ENCODE measurements at places on chromosomes 2 and 18.
A peak's percentile ranks its signal among the peaks of the same experiment; 100 is the strongest.

- DNase-seq: no peak
Observed at GRCh38 chr2:72395096-72395495, 247.4 kb upstream of the CYP26B1 start.

- DNase-seq: no peak
Observed at GRCh38 chr2:215958257-215958656, 55.1 kb downstream of the MREG start.

GRCh38 chr2:221103930-221104329, 468.2 kb downstream of the EPHA4 start:
- no peak for DNase-seq

GRCh38 chr18:533995-534601, 33.6 kb upstream of the COLEC12 start:
- DNase-seq: no peak

DNA sequence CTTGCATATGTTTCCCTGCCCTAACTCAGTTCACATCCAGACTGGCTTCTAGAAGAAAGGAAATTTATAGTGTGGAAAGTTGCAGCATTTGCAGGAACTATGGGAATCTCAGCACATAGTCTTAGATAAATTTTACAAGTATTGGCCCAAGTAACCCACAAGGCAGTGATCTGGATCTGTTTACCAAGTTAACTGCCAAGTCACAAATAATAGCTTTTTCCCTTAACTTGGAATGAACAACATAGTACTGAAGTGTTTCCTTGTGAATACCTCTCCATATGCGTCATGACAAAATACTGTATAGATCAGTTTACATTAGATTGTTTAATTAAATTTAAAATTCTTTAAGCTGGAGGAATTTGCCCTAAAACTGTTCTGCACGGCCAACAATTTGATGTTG, 255.8 kb upstream of the EPAS1 start:
- no peak for DNase-seq

- peak; percentile 36 for DNase-seq
Observed at GRCh38 chr18:60372596-60372995, at the start of gene MC4R. Gene MC4R, minus strand, starts transcription at chr18:60372775. Its CDS starts 426 bp downstream, at chr18:60372349.

DNA sequence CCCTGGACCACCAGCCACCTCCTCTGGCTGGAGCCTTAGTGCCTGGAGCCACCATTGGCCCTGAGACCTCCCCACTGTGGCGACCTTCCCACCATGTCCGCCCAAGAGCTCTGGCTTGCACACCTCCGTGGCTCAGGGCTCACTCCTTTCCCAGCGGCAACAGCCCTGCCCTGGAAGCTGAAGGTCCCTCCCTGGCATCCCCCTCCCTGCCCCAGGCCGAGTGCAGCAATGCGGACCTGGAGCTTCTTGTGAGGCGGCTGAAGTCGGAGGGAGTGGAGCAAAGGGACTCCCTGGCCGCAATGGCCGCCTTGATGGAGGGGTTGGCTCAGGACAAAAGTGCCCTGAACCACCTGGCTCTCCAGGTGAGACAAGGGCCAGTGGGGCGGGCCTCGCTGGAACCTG, 28.6 kb downstream of the CROCC2 start:
- DNase-seq: no peak

DNA sequence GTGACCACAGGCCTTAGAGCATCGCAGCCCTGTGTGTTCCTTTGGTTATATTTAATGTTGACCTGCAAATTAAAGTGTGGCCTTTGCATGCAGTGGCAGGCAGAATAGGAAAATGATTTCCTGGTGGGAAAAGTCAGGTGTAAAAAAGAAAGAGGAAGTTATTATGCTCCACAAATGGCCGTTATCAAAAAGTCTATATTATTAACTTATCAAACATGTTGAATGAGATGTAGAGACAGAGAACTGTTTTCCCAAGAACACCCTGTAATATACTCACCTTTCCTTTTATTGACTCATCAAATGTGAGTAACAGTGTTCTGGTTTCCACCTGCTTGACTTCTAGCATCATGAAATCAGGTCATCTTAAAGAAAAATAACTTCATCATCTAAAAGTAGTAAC, 35.3 kb downstream of the MEIS1 start:
- no peak for DNase-seq

GRCh38 chr2:2026252-2026831, 282.0 kb upstream of the PXDN start:
- peak; percentile 73 for DNase-seq

- DNase-seq: no peak
Observed at GRCh38 chr18:58009166-58009565, 34.9 kb upstream of the NEDD4L start.

GRCh38 chr2:64970495-64970894, 18.7 kb upstream of the SLC1A4 start:
- DNase-seq: no peak

DNA sequence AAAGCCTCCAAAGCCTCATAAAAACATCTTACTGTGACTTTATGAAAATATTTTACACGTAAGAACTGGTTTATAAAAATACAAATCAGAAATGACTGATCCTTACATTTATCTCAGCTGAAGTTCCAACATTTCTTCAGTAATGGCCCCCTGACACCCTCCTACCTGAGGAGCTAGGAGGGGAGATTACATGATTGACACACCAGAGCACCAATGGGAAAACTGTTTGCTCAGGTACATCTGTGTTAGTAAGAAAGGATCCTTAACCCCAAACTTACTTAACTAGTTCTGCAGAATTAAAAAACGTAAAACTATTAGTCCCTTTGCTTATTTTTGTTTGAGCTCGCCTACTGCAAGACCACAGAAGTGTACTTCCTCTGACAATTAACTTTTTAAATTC, 27.0 kb downstream of the ENOSF1 start:
- DNase-seq: no peak

DNA sequence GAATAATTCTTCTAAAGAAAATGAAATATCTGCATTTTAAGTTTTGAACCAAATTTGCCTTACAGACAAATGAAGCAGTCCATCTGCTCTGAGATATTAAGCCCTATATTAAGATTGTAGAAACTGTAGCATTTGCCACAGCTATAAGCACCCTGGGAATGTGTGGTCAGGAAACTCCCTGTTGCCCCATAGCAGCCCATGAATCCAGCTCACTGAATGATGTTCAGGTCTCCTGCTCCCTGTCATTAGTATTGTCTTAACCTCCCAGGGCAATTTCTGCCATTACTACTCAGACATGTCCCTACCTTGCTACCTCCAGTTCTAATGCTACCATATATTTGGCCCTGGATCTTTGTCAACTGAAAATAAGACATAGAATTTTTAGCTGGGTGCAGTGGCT, 41.1 kb downstream of the CDK15 start:
- no peak for DNase-seq

DNA sequence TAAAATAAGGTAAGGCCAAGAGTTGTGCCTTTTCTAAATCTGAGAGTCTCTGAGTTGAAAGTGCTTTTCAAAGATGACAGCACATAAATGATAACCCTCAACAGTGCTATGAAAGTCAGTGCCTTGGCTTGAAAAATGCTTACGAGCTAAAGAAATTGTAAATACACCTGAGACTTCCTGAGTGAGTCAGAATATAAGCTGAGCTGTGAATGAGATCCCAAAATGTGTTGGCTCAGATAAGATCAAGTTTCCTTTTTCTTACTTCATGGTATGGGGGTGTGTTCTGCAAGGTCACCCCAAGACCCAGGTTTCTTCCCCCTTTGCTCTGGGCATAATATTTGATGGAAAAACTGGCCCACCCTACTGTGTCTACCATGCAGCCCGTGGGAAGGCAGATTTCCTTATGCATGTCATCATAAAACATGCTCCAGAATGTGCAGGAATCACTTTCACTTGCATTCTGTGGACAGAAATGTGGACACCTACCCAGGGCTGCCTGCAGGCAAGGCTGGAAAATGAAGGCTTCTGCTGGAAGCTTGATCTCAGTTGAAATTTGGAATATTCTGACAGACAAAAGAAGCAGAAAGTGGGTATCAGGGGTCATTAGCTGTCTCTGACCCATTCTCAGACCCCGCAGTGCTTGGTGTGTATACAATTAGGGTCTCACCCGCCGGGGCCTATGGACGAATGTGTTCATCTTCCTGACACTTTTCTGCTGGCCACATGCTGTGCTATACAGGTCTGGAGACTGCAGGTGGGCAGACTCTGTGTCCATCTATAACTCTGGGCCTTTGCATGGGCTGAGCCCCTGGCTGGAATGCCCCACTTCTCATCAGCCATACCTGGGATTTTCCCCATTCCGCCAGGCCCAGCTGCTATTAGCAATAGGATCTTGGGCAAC, 212.6 kb downstream of the SH3RF3 start:
- no peak for DNase-seq

GRCh38 chr18:75406491-75407445, 20.7 kb downstream of the SMIM21 start:
- no peak for DNase-seq

- DNase-seq: no peak
Observed at GRCh38 chr2:205484215-205484614, 198.1 kb upstream of the NRP2 start.

DNA sequence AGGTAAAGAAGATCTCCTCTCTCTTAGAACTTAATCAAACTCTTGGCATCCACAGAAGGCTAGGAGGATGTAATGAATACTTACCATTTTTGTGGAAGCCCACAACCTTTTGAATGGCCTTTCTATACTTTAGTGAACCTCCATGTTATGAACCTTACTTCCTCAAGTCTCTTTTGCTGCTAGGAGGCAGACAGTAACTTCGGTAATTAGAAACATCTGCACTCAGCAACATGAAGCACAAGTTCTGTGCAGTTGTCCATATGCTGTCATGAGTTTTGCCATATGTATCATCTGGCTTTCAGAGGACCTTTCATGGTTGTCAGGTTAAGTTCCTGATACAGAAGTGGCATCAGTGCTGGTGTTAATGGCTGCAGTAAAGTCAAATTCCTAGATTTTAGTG, 50.4 kb downstream of the PDK1 start:
- no peak for DNase-seq

- DNase-seq: no peak
Observed at GRCh38 chr2:144443837-144444817, 75.8 kb downstream of the ZEB2 start.

DNA sequence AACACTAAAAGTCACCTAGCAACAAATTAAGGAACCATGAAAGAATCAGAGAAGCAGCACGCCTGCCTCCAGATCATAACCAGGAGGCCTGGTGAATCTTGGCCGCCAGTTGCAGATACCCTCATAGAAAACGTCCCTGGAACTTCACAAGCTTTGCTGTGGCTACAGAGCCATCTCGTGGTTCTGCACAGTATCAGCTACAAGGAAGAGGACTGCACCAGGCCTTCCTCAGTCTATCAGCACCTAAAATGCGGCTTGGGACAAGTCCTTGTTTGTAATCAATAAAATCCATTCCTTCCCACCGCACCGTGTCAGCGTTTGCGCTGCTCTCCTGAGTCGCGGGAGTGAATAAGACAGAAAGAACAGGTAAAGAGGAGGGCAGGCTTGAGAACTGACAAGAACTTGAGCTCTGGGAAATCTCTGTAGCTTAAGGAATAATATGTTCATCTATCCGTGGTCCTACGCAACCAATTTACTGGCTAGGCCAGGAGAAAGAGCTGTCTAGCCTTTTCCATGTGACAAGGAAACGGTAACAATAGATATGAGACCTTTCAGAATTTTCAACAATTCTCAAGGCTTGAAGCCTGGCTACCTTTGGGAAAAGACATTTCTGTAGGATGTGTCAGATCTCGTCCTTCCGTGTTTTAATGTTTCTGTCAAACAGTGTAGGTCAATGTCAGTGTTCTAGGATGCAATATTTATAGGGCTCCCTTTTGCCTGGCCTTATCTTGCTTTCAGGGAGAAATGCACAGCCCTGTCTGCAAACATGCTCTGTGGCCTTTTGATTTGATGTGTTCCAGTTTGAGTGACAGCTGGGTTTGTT, 128.5 kb upstream of the RAB12 start:
- DNase-seq: no peak

- no peak for DNase-seq
Observed at GRCh38 chr2:226791487-226792081, 8.0 kb downstream of the IRS1 start.

GRCh38 chr2:169072163-169072925, 3.0 kb downstream of the DHRS9 start:
- DNase-seq: no peak

DNA sequence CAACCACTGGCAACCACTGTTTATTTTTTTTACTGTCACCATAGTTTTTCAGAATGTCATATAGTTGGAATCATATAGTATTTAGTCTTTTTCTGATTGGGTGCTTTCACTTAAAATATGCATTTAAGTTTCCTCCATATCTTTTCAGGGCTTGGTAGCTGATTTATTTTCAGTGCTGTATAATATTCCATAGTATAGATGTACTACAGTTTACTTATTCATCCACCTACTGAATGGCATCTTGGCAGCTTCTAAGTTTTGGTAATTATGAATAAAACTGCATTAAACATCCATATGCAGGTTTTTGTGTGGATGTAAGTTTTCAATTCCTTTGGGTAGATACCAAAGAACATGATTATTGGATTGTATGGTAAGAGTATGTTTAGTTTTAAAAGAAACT, 23.0 kb downstream of the CFAP221 start:
- no peak for DNase-seq

GRCh38 chr2:241827394-241827793, 18.4 kb downstream of the NEU4 start:
- no peak for DNase-seq

DNA sequence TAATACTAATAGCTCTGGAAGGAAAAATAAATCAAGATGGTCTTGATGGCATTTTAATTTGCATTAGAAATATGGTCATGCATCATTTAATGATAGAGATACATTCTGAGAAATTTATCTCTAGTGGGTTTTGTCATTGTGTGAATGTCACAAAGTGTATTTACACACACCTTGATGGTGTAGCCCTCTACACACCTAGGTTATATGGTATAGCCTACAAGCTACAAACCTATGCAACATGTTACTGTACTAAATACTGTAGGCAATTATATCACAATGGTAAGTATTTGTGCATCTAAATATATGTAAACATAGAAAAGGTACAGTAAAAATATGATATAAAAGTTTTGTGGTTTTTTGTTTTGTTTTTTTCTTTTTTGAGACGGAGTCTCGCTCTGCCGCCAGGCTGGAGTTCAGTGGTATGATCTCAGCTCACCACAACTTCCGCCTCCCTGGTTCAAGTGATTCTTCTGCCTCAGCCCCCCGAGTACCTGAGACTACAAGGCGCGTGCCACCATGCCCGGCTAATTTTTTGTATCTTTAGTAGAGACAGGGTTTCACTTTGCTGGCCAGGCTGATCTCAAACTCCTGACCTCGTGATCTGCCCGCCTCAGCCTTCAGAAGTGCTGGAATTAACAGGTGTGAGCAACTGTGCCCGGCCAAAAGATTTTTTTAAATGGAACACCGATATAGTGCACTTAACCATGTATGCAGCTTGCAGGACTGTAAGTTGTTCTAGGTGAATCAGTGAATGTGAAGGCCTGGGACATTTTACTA, 83.7 kb upstream of the UBXN4 start:
- DNase-seq: no peak

Data from smooth muscle cell of the brain vasculature (primary cell).